Naive thymus-derived CD4-positive, alpha-beta T cell (primary cell): ENCODE measurements at places on chromosomes 6 and 20.

DNA sequence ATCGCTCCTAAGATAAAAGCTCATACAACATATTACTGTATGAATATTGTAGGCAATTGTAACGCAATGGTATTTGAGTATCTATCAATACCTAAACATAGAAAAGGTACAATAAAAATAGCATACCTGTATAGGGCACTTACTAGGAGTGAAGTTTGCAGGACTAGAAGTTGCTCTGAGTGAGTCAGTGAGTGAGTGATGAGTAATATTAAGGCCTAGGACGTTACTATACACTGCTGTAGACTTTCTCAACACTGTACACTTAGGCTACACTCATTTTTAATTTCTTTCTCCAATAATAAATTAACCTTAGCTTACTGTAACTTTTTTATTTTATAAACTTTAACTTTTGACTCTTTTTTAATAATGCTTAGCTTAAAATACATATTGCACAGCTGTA, 546.9 kb downstream of the HACE1 start:
- no peak for DNase-seq

DNA sequence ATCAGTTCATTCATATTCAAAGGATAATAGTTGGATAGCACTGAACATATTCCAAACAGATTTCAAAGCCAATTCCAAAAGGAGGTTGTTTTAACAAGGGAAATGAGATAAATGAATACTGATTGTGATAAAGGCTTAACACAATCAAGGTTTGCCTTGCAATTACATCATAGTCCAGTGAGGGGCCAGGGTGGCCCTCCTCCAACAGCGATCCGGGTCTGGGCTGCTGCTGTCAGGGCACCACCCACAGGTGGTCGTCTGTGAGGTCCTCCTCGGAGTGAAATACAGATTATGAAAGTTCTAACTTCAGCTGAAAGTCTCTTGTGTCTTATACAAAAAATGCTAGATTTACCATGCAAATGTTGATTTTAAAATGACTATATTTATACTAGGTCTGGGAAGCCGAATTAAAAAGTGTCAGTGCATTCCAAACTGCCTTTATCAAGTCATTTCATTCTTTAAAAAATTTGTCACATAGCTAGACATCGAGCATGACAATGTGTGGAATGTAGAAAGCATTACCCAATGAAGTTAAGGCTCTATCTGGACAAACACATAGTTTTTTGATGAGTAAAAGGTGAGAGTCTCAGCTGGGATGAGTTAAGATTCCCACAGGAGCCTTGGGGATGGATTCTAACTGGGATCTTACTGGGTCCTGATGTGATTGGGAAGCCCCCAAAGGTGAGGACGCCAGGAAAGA, 65.9 kb upstream of the SLC22A23 start:
- DNase-seq = no peak

- no peak for DNase-seq
Measured at GRCh38 chr6:74050921-74051320, 354.9 kb downstream of the CD109 start.

GRCh38 chr6:84508981-84509380, 255.4 kb downstream of the TBX18 start:
- no peak for DNase-seq

- no peak for DNase-seq
Measured at GRCh38 chr6:19180348-19181072, 656.7 kb upstream of the ID4 start.
